ENCODE measurements at places on chromosomes 7 and 10.
A peak's percentile ranks its signal among the peaks of the same experiment; 100 is the strongest.

DNA sequence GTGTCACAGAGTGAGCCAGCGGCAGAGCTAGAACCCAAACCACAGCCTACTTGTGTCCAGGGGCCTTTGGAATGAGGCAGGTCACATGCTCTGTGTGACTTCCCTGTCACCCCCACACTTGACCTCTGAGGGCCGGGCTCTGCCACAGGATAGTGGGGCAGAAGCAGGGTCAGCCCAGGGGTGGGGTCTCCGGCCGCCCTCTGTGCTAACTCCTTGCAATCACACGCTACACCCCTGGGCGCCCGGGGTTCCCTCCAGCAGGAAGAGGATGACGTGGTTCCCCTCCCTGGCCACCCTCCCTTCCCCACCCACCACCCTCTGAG, 19.8 kb downstream of the TECPR1 start:
- no peak for DNase-seq

- DNase-seq: no peak
These were observed 692.4 kb downstream of the KCNMA1 start for GRCh38 chr10:76945166-76945565.

- peak; percentile 71 for DNase-seq
These were observed 246.1 kb downstream of the KLF6 start for GRCh38 chr10:3538656-3539531.

DNA sequence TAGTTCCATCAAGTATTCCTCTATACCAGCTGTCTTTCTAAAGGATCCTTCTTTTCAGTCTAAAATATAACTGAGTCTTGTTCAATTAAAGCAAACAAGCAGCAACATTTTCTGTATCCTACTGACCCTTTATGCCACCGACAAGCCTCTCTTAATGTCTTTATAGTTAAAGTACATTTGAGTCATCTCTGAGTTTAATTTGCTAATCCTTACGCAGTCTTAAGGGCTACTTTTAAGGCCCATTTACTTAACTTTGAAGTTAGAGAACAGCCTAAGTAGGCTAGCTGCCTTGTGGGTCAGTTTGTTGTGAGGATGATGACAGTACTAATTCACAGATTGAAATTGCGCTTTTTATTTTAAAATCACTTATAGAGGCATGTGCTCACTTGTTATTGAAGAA, 265.5 kb upstream of the FERD3L start:
- DNase-seq: no peak

GRCh38 chr10:43852149-43852548, 203.5 kb upstream of the ZNF32 start:
- no peak for DNase-seq

GRCh38 chr10:100346351-100346764, 675 bp upstream of the SCD start:
- peak; percentile 14 for DNase-seq

- no peak for DNase-seq
These were observed 11.4 kb upstream of the ARHGAP12 start for GRCh38 chr10:31939797-31940708.

GRCh38 chr7:112497481-112497880, 16.7 kb downstream of the LSMEM1 start:
- no peak for DNase-seq

GRCh38 chr10:78859266-78859665, 209.5 kb upstream of the ZMIZ1 start:
- DNase-seq: no peak

- no peak for DNase-seq
These were observed 89.8 kb downstream of the UNCX start for GRCh38 chr7:1322240-1323110.

- DNase-seq: no peak
These were observed 166.4 kb upstream of the PPP1R3A start for GRCh38 chr7:114085313-114085591.

- DNase-seq: no peak
These were observed 49.2 kb downstream of the CUL2 start for GRCh38 chr10:35040760-35041501.

GRCh38 chr10:125257521-125258108, 97.3 kb upstream of the CTBP2 start:
- DNase-seq: no peak
